K562 (cell line): ENCODE measurements at places on chromosomes 5 and 9.

DNA sequence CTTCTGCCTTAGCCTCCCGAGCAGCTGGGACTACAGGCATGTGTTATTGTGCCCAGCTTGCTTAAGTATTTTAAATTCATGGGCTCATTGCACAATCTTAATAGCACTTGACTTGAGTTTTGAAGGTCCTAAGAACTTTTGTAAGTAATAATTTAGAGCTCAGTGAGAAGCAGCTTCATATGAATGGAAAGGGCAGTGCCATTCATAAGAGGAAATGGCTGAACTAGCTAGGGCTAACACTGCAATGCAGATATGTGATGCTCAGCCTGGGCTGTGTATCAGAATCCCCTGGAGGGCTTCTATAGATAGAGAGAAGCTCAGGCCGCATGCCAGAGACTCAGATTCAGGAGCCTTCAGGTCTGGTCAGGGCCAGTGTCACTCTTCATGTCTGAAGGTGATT lies 295.5 kb upstream of the DAP start:
- no peak for DNase-seq

- DNase-seq, result no peak
Observed at GRCh38 chr9:29625292-29625731, 2052.0 kb upstream of the C9orf72 start.

DNA sequence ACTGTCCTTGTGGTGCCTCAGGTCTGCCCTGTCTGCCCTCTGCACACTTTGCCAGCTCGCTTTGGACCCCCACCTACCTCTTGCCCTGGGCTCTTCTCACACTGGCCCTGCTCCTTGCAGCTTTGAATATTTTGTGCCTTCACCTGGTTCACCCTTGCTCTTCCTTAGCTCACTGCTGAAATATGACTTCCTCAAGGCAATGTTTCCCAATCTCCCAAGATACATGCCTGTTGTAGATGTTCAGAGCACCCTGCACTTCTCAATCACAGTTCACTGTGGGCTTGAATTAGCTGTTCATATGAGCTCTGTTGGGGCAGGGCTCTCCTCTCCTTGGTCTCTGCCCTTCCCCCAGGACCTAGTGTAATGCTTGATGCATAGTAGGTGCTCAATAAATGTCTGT lies 8.0 kb downstream of the AFAP1L1 start:
- DNase-seq, result no peak

DNA sequence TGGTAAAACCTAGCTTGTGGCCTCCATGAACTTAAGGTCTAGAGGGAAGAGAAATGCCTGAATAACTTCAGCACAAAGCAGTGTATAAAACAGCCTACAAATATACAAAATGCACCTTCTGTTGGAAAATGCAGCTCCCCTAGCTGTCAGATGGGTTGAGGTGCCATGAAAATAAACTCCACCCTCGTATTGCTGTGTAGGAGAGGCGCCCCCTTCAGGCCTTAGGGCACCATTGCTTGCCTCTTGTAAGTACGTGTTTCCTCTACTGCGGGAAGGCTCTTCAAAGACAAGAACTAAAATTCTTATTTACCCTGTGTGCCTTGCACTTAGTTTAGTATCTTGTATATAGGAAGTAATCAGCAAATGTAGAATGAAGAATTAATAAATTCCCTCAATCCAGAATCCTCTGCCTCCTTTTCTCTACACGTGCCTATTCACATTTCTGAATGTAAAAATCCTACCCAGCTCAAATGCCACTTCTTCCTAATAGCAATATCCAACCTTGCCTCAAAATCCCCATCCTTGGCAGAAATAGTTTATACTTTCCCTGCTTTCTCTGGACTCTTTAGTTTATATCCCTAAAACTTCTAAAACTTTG lies 393.7 kb upstream of the PDE4D start:
- DNase-seq, result peak; percentile 45

DNA sequence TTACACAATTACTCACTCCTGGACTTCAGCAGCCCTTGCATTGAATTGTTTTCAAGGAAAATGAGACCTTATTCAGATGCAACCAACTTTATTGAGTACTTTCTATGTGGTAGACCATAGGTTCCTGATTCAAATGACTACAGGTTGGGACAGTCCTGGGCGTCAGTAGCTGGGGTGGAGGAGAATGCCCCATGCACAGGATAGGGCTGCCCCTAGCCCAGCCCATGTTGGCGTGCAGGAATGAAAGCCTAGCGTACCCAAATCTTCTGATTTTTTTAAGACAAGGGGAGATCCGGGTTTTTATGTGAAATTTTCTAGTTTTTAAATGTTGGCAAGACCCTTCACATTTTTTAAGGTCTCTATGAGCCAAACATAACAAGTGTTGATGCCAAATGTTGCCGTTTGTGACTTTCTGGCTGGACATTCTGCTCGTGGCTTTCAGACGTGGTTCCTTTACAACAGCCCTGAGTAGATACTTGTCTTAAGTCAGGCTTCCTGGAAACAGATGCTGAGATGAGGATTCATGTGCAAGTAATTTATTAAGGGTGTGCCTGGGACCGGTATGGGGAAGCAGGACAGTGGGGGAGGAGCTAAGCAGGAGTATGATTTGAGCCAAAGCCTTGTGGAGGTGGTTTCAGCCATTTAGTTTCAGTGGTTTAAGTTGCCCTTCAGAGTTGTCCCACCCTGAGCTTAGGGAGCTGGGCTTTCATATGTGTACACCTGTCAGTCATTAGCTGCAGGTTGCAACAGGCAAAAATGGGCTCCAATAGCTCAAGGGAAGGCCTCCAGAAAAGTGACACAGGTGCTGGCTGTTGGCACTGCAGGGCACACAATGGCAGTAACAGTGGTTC lies 154.1 kb downstream of the NTRK2 start:
- DNase-seq, result no peak

- no peak for DNase-seq
Observed at GRCh38 chr9:95083086-95083768, 234.3 kb downstream of the FANCC start.
